Diencephalon (tissue), 1 donor: ENCODE measurements at places on chromosomes 16 and 17. TPM values are rescaled to one million over a fixed set of nuclear protein-coding genes. Genes with fewer than 3 reads are reported as not detected.

KRTAP17-1 gene
- not detected for total RNA-seq

GP1BA gene
- total RNA-seq: not detected

CCL1 gene
- not detected for total RNA-seq

ZNF232 gene
- total RNA-seq: 14.3 TPM

SEPTIN12 gene
- total RNA-seq: not detected

EVPL gene
- under 0.01 TPM for total RNA-seq

IGSF6 gene
- total RNA-seq: 5.8 TPM

TRPV3 gene
- total RNA-seq: 2.8 TPM

SCPEP1 gene
- 10.8 TPM for total RNA-seq
